Muscle of arm (tissue), 14 donors: ENCODE measurements at places on chromosomes 16 and 17.

- DNase-seq = no peak
Measured at GRCh38 chr17:77959126-77959925, 823 bp downstream of the TNRC6C start.

- no peak for DNase-seq
Measured at GRCh38 chr16:21203155-21203797, 8.1 kb downstream of the ZP2 start.

DNA sequence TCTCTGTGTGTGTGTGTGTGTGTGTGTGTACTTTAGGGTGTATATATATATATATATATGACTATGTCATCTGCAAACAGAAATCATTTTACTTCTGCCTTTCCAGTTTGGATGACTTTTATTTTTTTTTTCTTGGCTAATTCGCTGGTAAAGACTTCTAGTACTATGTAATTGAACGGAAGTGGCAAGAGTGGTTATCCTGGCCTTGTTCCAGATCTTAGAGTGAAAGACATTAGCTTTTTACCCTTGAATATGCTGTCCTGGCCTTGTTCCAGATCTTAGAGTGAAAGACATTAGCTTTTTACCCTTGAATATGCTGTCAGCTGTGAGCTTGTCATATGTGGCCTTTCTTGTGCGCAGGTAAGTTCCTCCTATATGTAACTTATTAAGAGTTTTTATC, 72.7 kb upstream of the MYOCD start:
- DNase-seq = no peak

DNA sequence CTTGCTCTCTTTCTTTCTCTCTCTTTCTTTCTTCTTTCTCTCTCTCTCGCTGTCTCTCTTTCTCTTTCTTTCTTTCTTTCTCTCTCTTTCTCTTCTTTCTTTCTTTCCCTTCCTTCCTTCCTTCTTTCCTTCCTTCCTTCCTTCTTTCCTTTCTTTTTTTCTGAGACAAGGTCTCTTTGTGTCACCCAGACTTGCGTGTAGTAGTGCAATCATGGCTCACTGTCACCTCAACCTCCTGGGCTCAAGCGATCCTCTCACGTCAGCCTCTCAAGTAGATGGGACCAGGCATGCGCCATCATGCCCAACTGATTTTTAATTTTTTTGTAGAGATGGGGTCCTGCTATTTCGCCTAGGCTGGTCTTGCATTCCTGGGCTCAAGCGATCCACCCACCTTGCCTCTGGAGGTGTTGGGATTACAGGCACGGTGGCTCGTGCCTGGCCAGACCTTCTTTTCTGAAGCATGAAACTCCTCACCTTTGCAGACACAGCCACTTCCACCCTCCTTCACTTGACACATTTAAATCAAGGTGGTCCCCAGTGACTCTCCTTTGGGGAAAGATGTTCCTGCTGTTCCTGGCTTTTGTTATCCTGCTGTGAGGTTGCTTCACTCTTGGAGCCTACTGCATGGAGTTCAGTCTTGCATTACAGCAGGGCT, 26.8 kb upstream of the NKD1 start:
- DNase-seq = no peak

- DNase-seq = no peak
Measured at GRCh38 chr17:2885733-2886132, 89.5 kb downstream of the RAP1GAP2 start.

GRCh38 chr17:42485680-42486079, 27.0 kb downstream of the ATP6V0A1 start:
- no peak for DNase-seq

GRCh38 chr17:31156326-31156725, 61.5 kb downstream of the NF1 start:
- DNase-seq = no peak

- no peak for DNase-seq
Measured at GRCh38 chr17:42997390-42997983, 732 bp upstream of the RPL27 start.

- peak; percentile 44 for DNase-seq
Measured at GRCh38 chr16:56506941-56507340, 12.9 kb downstream of the BBS2 start.

- DNase-seq = no peak
Measured at GRCh38 chr16:12091569-12092543, 115.3 kb downstream of the SNX29 start.

DNA sequence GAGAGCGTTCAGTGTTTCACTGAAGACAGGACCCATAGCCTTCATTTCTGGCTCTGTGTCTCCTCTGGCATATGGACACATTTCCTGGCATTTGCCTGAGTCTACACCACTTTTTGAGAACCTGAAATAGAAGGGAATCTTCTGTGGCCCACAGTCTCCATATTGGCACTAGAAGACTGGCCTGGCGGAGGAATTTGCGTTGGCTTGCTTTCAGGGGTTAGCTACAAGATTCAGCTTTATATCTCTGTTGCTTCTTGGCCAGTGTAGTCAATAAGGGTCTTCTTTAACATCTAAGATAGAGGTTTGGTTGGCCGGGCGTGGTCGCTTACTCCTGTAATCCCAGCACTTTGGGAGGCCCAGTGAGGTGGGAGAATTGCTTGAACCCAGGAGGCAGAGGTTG, 12.8 kb upstream of the CLEC18C start:
- DNase-seq = no peak

GRCh38 chr16:89696670-89697128, 4.8 kb downstream of the SPATA2L start:
- DNase-seq = no peak

- DNase-seq = no peak
Measured at GRCh38 chr16:65318138-65318537, 196.3 kb upstream of the CDH11 start.

- DNase-seq = no peak
Measured at GRCh38 chr17:55441544-55441943, 19.9 kb upstream of the MMD start.

DNA sequence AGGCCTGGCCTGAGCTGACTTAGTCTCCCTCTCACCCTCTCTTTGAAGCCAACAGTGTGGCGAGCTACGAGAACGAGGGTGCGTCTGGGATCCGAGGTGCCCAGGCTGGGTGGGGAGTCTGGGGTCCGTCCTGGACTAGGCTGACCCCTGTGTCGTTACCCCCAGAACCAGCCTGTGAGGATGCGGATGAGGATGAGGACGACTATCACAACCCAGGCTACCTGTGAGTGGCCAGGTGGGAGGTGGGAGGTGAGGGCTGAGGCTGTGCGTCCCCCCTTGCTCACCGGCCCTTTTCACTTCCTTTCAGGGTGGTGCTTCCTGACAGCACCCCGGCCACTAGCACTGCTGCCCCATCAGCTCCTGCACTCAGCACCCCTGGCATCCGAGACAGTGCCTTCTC, 1.6 kb downstream of the LAT start:
- no peak for DNase-seq

GRCh38 chr16:58102665-58103392, 26.4 kb downstream of the CFAP20 start:
- DNase-seq = no peak

GRCh38 chr17:41519501-41520224, 973 bp upstream of the KRT15 start:
- no peak for DNase-seq

GRCh38 chr16:28935346-28935745, 3.6 kb downstream of the CD19 start:
- DNase-seq = no peak

DNA sequence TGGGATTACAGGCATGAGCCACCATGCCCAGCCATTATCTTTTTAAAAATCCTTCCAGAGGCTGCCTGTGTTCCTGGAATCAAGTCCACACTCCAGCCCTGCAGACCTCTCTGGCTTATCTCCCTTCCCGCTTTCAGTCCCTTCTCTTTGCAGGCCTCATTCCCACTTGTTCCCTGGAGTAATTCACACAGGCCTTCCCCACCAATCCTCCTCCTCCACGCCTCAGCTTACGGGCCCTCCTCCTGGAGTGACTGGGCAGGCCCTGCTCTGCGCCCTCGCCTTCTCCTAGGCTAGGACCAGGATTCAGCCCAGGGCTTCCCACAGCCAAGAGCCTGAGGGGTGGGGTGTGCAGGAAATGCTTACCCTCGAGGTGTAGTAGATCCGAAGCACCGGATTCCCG, 2.8 kb downstream of the CDIPT start:
- no peak for DNase-seq

DNA sequence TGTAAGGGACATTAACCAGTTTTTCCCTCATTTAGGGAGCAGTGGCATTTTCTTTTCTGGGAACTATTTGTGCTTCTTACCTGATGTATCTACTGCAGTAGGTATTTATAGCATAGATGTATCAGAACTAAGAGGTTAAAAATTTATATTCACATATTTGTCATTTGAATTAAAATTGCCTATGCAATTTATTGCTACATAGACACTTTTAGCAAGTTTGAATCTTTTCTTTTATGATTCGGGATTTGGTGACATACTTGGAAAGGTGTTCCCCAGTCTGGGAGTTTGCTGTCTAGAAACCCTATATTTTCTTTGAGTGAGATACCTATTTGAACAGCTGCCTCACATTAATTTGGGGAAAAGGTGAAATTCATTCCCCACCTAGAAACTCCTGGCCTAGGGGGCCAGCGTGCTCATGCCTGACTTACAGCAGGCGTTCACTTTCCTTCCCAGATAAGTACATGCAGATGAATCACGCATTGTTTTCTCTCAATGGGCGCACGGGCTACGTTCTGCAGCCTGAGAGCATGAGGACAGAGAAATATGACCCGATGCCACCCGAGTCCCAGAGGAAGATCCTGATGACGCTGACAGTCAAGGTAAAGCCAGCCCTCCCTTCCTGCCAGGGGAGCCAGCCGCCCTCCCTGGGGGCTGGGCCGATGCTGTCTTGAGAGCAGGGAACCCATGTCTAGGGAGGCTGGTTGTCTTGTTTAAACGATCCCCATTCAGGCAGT, 73.8 kb downstream of the SDR42E1 start:
- no peak for DNase-seq

DNA sequence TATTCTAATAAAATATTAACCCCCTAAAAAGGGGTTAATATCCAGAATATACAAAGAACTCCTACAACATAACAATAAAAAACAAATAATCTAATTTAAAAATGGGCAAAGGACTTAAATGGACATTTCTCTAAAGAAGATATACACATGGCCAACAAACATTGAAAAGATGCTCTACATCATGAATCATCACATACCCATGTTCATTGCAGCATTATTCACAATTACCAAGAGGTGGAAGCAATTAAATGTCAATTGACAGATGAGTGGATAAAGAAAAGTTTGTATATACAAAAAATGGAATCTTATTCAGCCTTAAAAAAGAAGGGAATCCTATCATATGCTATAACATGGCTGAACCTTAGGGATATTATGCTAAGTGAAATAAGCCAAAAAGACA, 36.8 kb downstream of the CPD start:
- no peak for DNase-seq

DNA sequence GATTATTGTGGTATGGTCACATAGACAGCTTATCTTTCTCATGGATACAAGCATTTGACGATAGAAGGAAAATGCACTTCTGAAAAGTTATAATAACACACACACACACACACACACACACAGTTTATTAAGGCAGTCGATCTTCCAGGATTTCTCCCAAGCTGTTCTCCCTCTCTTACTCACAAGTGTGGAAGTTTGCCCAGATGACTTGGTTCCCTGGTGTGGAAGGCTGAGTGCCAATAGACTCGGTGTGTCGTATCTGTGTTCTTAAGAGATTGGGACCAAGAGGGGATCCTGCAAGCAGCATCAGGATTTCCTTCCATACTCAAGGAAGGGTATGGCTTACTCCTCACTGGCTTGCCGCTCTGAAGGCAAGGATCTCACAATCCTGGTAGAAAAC, 279.6 kb downstream of the HS3ST3B1 start:
- DNase-seq = no peak

GRCh38 chr17:83107656-83108048, 28.2 kb downstream of the METRNL start:
- DNase-seq = no peak

DNA sequence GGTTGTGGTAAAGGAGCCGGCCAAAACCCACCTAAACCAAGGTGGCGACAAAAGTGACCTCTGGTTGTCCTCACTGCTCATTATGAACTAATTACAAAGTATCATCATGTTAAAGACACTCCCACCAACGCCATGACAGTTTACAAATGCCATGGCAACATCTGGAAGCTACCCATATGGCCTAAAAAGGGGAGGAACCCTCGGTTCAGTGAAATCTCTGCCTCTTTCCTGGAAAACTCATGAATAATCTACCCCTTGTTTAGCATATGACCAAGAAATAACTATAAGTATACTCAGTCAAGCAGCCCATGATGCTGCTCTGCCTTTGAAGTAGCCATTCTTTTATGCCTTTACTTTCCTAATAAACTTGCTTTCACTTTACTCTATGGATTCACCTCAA, 72.2 kb downstream of the CYLD start:
- DNase-seq = no peak

DNA sequence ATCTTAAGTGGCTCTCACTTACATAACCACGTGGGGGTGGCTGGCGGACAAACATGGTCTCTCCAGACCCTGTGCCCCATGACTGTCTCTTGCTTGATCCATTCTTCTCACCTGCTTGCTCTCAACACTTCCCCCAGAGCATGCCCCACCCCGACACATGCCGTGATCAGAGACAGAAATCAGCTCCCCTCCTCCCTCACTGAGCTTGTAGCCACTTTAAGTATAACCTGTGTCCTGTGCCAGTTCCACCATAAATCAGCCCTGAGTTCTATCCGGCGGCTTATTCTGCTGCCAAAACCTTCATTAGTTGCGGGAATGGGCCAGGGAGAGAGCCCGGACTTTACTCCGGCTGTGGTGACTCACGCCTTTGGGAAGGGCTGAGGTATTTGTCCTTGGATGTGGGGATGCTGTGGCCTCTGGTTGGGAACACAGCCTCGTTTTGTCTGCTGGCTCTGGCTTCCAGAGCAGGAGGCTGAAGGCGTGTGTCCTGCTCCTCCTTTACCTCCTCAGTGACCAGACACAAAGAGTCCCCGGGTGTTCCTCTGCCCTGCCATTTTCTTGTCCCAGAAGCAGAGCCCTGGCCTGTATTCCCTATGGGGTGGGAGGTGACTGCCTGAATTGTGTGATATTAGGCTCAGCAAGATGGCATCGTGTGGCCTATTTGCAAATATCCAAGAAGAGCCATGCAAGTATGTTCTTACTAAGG, 21.1 kb downstream of the ANKRD40 start:
- DNase-seq = peak; percentile 51

DNA sequence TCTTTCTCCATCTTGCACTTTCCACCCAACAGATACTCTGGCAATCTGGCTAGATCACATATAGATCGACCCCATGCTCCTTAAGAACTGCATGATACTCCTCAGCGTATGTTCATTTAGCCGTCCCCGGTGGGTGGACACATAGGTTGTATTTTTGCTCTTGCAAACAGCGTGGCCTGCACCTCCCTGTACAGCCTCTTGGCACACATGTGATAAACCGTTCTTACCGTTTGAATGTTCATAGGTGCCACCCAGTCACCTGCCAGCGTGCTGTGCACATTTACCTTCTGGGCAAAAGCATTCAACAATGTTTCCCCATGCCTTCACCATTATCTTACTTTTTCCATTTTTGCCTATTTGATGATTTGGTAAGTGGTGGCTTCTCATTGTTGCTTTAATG, 6.2 kb downstream of the TNP2 start:
- no peak for DNase-seq

GRCh38 chr17:75269844-75270217, 1.2 kb downstream of the MIF4GD start:
- DNase-seq = no peak
